ENCODE measurements at places on chromosomes 4 and X.

DNA sequence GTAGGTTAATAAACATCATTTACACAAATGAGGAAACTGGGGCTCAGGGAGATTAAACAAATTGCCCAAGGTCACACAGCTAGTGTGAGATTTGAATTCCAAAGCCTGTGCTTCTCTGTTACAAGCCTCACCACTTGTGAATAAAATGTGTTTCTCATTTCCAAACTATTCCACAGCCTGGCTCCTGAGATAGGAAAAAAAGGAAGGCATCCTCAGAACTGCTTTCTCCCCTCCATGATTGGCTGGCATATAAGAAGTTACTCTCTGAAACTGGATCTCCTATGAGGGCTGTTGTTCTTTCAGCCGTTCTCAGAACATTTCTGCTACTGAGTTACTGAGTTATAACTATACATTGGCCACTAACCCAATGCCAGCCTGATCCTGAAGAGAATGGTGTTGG lies 237.9 kb downstream of the MAML3 start:
- DNase-seq = no peak

GRCh38 chr4:154205471-154205870 lies 286.1 kb downstream of the DCHS2 start:
- DNase-seq = no peak

DNA sequence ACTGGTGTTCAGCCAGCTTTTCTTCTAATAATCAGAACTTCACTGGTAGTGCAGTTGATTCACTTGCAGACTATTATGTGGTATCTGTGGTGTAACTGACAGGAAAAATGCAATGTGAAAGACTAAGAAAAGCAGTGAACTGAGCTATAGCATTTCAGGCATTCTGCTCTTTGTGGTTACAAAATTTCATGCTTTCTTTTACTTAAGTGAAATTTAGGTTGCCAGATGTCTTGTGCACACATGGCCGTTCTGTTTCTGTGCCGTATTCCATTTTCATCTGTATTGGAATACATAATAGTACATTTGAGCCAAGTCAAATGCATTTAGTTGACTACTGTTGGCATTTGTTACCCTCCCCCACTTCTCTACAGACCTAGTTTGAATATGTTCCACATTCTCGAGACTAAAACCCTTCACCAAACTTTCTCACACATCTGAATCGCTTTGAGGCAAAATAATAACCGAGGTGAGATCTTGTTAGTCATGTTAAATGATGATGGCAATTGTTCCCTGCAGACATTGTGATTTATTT lies 8.2 kb downstream of the RTL3 start:
- DNase-seq = no peak

GRCh38 chr4:76830964-76831703 lies 66.8 kb downstream of the SOWAHB start:
- DNase-seq = no peak

GRCh38 chr4:187840814-187841213 lies 154.8 kb upstream of the ZFP42 start:
- no peak for DNase-seq

DNA sequence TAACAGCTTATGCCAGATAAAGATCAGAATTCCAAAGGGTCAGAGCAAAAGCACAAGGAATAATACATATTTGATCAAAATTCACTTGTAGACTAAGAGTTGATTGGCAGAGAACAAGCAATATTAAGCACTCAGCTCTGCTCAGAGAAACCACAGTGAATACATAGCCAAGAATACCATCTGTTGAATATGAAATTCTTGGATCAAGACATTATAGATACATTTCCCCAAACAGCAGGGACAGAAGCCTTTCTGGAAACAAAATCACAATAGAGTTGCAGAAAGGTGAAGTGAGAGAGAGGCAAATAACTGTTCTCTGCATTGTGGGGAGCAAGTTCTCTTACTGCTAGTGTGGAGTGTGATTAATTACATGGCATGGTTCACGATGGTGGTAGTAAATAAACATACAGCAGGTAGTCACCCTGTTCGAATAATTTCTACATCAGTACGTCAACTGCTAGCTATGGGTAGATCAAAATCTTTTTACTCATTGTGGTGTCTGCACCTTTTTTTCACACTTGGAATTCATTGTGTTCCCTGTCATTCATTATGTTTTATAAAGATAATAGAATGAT lies 366.7 kb downstream of the PCDH7 start:
- DNase-seq = no peak

GRCh38 chrX:104712515-104712914 lies 146.5 kb downstream of the IL1RAPL2 start:
- DNase-seq = no peak

- no peak for DNase-seq
Observed at GRCh38 chrX:144801786-144802185, 445.5 kb upstream of the SPANXN1 start.

DNA sequence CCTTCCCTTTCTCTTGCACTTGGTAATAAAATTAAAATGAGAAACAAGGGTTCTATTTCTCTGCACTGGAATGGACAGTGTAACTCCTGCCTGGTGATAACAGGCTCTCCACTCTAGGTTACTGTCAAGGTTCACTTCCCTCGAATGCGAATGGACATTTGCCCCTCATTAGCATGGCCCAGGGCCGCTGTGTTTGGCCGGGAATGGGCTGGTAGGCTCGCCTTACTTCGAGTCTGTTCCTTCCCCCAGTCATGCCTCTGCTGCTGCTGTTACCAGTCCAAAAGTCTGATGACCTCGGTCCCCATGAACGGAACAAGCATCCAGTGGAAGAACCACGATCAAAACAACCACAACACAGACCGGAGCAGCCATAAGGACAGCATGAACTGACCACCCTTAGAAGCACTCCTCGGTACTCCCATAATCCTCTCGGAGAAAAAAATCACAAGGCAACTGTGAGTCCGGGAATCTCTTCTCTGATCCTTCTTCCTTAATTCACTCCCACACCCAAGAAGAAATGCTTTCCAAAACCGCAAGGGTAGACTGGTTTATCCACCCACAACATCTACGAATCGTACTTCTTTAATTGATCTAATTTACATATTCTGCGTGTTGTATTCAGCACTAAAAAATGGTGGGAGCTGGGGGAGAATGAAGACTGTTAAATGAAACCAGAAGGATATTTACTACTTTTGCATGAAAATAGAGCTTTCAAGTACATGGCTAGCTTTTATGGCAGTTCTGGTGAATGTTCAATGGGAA lies 61.5 kb downstream of the EDNRA start:
- DNase-seq = no peak

- no peak for DNase-seq
Observed at GRCh38 chr4:153346031-153346430, 1.5 kb downstream of the MND1 start.

GRCh38 chr4:136985683-136986082 lies 546.6 kb downstream of the PCDH18 start:
- DNase-seq = no peak

GRCh38 chrX:44228621-44229020 lies 114.9 kb downstream of the EFHC2 start:
- no peak for DNase-seq

- DNase-seq = no peak
Observed at GRCh38 chrX:21632027-21632426, 26.1 kb downstream of the KLHL34 start.

DNA sequence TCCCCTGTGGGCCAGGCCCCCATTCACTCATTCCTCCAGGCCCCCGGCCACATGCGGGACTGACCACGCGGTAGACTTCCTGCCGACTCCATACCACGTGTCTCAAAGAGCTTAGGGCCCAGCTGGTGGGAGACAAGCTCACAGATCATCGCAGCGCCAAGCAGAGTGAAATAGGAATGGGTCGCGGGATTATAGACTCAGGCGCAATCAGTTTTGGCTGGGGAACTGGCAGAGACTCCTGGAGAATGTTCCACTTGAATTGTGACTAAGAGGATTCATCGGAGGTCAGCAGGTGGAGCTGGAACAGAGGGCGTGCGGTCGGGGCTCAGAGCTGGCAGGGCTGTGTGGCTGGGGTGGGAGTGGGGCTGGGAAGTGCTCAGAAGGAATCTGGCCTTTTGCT lies 15.6 kb downstream of the ATP2B3 start:
- no peak for DNase-seq

- no peak for DNase-seq
Observed at GRCh38 chr4:86939729-86940575, 5.1 kb downstream of the AFF1 start.

DNA sequence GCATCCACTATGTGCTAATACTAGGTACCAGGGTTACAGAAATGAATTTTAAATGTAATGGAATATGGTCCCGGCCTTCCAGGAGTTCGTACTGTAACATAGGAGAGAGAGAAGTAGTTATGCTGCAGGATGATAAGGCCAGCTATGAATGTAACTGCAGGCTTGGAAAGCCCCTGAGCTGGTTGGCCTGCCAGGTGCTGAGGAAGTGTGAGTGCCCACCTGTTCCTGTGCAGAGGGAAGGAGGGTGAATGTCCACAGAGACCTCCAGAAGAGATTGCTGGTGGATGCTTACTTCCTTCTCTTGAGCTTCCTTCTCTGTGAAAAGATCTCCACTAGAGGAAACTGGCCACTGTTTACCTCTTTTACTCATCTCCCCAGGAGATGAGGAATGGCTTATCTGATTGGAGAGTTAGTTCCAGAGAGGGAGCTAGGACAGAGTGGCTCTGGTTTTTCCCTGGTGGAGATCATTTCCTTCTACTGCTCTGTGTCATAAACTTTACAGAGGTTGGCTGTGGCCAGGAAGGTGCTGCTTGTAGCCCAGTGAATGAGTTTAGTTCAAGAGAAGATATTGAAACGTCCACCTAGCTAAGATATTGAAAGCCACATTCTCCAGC lies 114.0 kb upstream of the LNX1 start:
- DNase-seq = no peak

DNA sequence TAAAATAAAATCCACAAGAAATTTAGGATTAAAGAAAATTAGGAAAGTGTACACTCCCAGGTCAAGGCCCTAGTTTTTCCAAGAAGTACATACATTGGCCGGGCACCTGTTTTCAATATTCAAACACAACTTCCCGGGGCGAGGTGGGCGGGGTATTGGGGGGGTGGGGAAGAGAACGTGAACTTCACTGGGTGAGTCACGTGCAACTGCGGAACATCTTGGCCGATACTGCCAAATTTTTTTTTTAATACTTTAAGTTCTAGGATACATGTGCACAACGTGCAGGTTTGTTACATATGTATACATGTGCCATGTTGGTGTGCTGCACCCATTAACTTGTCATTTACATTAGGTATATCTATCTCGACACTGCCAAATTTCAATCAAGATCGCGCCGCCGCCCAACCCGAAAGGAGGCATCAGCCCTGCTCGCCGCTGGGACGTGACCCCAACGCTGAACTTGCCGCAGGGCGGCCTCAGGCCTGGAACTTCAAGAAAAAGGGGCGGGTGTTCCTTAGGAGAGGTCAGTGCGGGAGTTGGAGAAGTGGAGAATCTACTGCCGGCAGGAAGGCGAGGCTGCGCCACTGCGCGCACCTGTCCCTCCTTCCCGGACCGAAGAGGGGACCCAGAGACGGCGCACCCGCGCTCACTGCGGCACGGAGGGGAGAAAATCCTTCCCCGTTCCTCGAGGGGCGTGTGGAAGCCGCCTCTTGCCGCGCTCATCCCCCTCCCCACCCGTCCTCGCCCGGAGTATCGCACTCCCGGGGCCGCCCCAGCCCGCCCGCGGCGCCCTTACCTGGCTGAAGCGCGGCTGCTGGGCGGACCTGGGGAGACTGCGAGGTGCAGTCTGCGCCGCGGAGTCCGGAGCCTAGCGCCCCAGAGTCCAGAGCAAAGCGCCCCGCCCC lies at the start of gene TEC:
Gene TEC (minus strand): TSS at position 883 of the 905 bp plus-strand sequence. CDS start 41,224 bp downstream, outside the sequence.
- no peak for DNase-seq

DNA sequence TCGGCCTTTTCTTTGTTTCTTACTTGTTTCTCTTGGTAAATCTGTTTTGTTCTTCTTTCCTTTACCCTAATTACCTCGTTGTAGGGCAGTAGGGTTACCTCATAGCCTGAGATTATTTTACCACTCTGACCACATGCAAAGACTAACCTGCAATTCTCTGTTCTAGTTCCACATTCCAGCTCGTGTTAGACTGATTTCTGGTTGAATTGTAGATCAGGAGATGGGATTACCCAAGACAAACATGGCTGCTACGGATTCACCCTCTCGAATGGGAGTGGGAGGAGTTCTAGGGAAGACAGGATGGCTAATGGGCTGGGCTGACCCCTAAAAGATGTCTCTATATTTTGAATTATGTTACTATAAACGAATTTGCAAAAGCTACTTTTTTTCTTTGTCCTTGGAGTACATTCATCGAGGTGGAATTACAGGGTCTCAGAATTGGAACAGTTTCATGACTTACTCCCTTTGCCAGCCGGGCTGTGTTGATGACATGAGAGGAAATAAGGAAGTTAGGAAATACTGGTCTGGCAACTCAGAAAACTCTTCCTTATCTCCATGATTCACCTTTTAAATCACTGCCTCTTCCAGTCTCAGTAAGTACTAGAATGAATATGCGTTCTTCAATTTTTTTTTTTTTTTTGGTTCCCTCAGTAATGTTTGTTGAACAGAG lies 36.7 kb upstream of the FBXW7 start:
- no peak for DNase-seq

- peak; percentile 12 for DNase-seq
Observed at GRCh38 chrX:11381464-11381863, 88.3 kb downstream of the AMELX start.

DNA sequence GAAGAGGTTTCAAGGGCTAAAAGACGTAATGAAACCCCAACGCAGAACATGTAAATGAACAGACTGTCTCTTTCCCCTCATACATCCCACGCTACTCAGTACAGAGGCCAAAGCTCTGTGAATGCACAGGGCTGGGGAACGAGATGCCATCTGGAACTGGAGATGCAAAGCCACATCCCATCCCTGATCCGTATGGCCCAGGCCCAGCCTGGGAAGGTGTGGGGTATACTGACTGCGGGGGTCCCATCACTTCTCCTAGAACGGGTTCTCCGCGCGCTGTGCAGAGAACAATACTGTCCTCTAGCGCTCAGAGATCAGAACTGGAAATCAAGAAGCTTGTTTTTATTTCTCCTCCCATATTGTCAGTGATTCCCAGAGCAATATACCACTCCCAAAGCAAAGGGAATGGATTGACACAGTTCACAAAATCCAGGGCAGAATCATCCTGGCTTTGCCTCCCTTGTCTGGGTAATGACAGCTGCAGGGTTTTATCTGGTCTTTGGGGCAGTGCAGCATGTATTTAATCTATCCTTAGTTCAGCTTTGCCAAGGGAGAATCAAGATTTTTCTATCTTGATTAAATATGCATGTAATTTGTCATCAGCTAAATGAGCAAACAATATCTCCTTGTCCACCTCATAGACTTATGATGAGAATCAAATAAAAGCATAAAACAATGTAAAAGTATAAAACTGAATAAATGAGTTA lies 47.3 kb upstream of the TLR3 start:
- peak; percentile 24 for DNase-seq

GRCh38 chr4:168240821-168241220 lies 77.7 kb downstream of the DDX60 start:
- DNase-seq = no peak

DNA sequence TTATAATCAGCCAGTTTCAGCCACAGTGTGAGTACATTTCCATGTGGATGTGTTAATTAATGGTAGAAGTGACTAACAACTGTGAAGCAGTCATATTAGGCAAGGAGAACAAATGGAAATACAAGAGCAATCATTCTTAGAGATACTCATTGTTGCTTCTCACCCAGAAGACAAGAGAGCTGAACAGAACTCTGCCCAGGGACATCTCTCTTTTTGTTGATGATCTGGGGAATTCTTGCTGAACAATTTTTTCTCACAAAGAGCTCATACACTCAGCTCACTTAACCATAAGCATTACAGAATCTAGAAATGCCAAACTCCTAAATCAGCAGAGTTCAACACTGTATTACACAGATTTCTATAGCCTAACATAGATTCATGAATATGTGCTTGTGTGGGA lies 150.1 kb downstream of the COMMD8 start:
- no peak for DNase-seq

GRCh38 chrX:140971099-140971795 lies 31.1 kb upstream of the SPANXB1 start:
- no peak for DNase-seq

GRCh38 chrX:77441479-77441878 lies 5.7 kb upstream of the FGF16 start:
- DNase-seq = no peak
